ENCODE measurements at places on chromosomes 7 and 10. TPM values are rescaled to one million over a fixed set of nuclear protein-coding genes. Genes with fewer than 3 reads are reported as not detected.

GRCh38 chr10:118903251-118903650 is 126.3 kb upstream of the NANOS1 start:
- DNase-seq = no peak

DNA sequence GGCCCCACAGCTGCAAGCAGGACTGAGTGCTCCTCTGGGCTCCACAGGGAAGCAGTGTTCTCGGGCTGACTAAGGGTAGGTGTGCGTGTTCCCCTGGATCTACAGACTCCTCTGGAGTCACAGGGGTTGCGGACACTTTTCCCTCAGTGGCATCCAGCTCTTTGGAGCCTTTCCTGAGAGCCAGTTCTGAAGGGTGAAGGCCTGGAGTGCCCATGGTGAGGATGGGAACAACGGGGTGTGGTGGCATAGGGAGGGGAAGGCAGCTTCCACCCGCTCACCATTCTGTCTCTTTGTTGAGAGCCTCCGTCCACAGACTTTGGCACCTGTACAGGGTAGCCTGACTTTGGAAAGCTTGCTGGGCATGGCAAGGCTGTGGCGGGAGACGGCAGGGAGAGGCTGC is 104.1 kb upstream of the PCBD1 start:
- no peak for DNase-seq

DNA sequence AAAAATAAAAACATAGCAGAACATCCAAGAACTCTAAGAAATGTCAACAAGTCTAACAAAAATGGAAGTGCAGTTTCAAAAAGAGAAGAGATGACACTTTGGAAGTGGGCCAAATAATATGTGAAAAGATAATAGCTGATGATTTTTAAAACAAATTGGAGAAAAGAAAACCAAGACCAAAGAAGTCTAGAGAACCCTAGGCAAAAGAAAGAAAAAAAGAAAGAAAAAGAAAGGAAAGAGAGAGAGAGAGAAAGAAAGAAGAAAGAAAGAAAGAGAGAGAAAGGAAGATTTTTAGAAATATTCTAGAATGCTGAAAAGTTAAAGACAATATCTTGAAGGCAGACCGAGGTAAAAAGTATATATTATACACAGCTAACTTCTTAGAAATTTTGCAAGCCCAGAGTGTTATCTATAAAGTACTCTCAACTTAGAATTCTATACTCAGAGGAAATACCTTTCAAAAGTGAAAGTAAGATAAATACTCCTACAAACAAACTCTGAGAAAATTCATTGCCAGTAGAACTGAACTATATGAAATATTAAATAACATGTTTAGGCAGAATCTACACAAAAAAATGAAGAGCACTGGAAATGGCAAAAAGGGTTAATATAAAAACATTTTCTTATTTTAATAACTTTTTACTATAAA is 138.7 kb upstream of the SMIM30 start:
- no peak for DNase-seq

DNA sequence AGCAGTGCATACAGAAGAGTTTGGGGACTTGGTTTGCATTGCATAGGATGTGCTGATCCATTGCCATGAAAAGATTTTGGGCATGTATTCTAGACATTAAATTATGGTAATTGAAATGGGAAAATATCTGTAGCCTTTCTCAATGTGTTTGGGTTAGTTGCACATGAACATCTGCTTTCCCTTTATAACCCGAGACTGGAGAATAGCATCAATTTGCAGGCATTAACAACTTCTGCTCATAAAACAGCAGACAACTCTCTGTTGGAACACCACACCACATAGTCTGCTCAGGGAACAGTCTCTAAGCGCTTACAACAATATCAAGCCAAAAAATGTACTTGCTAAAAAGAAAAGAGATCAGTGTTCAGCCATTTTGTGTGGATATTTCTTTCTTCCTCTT is 1391.1 kb upstream of the LRRTM3 start:
- DNase-seq = no peak

GRCh38 chr7:18312482-18312881 is 183.1 kb upstream of the HDAC9 start:
- DNase-seq = no peak

DNA sequence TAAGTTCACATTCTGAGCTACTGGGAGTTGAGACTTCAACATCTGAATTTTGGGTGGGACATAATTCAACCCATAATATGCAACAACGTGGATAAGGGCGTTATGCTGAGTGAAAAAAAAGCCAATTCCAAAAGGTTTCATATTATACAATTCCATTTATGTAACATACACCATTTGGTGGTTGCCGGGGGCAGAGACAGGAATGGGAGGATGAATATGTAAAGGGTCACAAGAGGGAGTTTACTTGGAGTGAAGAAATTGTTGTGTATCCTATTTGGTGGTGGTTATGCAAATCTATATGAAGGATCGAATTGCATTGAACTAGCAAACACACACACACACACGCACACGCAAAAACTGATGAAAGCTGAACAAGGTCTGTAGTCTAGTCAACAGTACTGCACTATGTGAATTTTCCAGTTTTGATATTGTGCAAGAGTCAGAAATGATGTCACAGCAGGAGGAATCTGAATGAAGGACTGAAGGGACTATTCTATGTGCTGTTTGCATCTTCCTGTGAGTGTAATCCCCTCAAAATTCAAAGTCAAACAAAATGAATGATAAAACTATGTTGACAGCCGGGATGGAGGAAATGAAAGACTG is 249.2 kb upstream of the HABP2 start:
- DNase-seq = no peak

DNA sequence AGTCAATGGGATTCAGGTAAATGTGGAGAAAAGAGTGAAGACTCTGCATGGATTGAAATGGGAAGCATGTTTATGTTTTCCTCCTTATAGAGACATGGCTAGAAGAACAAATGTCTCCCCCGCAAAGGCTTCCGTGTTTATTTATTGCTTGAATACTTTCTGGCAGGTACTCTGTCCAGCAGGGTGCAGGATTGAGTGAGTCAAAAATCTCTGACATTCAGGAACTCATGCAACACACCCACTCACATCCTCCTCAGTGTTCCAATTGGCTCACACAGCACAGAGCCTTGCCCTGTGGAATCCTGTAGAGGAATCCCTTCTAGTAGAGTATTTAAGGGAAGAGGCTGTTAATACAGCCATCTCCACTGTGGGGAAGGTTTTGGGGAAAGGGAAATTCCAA is 290.3 kb upstream of the VWC2 start:
- DNase-seq = no peak

- no peak for DNase-seq
Observed at GRCh38 chr10:128629111-128630096, 503.2 kb upstream of the MKI67 start.

- no peak for DNase-seq
Observed at GRCh38 chr10:122282253-122282671, 11.2 kb downstream of the BTBD16 start.

- DNase-seq = no peak
Observed at GRCh38 chr10:124128811-124129145, 35.4 kb upstream of the CHST15 start.

GRCh38 chr10:88318803-88319202 is 264.3 kb downstream of the RNLS start:
- DNase-seq = no peak

GRCh38 chr7:2821842-2822507 is 22.1 kb downstream of the GNA12 start:
- DNase-seq = no peak

ASIC3 gene
- 1.3 TPM for total RNA-seq

LIPK gene
- not detected for total RNA-seq

GRID2IP gene
- total RNA-seq = 0.12 TPM

LHPP gene
- 2.6 TPM for total RNA-seq

THNSL1 gene
- total RNA-seq = 6.5 TPM

PIK3CG gene
- not detected for total RNA-seq

Measured in SJCRH30 (cell line).